ENCODE measurements at places on chromosomes 5 and 9.

DNA sequence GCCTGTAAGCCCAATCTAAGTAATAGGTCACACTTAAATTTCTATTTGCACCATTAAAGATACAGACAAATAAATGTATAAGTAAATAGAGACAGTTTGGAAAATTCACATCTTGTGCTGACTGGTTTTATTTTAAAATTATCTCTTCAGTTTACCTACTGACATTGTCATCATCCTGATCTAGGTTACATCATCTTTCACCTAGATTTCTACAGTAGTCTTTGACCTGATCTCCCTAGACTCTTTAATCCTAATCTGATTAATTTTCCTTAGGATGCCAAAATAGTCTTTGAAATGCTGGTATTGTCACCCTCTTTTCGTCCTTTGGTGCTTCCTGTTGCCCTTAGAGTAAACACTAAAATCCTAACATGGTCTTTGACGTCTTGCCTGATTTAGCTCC, 43.9 kb downstream of the NDUFS4 start:
- no peak for DNase-seq

- DNase-seq = no peak
Measured at GRCh38 chr5:141199359-141200235, at the start of gene PCDHB11. TSS of gene PCDHB11 (plus strand) at chr5:141199627. CDS start at chr5:141199775, 148 bp downstream.

GRCh38 chr9:81468084-81468595, 221.2 kb downstream of the TLE1 start:
- no peak for DNase-seq

DNA sequence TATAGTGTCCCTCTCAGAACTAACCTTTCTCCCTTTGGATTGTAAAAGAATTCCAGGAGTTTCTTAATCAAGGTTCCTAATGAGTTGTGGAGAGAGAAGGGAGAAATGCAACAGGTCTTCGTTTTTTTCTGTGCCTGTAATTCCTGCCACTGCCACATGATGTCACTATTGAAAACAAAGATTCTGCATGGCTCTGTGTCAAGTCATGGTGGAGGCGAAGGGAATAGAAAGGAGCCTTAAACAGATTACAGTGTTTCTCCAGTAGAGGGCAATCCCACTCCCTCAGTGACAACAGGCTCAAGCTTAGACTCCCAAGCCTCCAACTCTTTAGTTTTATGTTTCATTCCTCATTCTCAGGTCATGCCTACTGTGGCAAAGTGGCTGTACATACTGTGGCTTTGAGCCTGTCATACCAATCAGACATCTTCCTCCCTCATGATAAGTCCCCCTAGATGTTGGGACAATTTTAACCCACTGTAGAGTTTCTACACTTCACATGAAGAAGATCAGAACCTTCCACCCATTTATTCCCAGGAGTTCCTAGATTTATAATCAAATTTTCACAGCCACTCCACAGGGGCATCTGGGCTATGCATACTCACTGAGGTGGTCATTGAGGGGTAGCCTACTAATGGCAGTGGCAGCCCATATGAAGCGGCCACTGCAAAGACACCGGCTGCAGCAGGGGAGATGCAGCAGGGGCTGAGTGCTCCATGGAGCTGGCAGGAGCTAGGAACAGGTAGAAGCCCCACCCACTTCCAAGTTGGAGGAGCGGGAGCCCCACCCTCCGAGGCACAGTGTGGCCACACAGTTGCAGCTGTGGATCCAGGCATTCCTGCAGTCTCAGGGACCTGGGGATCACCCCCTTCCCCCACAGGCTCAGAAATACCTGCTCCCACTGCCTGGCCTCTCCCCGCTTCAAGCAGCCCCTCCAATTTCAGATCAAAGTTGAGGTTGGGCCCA, 97.4 kb upstream of the TRIM32 start:
- no peak for DNase-seq

- no peak for DNase-seq
Measured at GRCh38 chr5:173573126-173573960, 43.1 kb downstream of the BOD1 start.

Measured in cortex of kidney (tissue), 1 donor.